ENCODE measurements at places on chromosomes 1 and 21.
A peak's percentile ranks its signal among the peaks of the same experiment; 100 is the strongest.

GRCh38 chr1:164770131-164770529 lies 211.1 kb downstream of the PBX1 start:
- DNase-seq, result no peak

- DNase-seq, result no peak
Measured at GRCh38 chr1:206770531-206771337, at the start of gene IL19. Gene IL19, plus strand, starts transcription at chr1:206770773. Its CDS starts 65,890 bp downstream, at chr1:206836663.

- DNase-seq, result peak; percentile 80
Measured at GRCh38 chr21:31184459-31184858, 146.2 kb upstream of the KRTAP19-8 start.

DNA sequence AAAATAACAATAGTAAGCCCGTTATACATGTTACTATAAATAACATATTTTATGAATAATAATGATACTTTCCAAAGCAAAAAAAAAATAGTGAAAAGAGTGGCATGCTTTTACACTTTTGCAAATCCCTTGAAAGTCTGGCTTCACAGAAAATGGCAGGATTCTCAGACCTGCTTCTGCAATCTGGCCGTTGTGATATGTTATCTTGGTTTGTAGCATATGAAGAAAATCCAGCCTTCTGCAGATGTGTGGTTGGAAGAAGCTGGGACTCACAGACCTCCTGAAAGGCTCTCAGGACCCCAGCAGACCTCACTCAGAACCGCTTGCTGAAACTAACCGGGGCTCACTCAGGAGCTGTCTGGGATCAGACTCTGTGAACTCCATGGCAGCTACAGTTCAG lies 256.0 kb upstream of the TMEM51 start:
- no peak for DNase-seq

DNA sequence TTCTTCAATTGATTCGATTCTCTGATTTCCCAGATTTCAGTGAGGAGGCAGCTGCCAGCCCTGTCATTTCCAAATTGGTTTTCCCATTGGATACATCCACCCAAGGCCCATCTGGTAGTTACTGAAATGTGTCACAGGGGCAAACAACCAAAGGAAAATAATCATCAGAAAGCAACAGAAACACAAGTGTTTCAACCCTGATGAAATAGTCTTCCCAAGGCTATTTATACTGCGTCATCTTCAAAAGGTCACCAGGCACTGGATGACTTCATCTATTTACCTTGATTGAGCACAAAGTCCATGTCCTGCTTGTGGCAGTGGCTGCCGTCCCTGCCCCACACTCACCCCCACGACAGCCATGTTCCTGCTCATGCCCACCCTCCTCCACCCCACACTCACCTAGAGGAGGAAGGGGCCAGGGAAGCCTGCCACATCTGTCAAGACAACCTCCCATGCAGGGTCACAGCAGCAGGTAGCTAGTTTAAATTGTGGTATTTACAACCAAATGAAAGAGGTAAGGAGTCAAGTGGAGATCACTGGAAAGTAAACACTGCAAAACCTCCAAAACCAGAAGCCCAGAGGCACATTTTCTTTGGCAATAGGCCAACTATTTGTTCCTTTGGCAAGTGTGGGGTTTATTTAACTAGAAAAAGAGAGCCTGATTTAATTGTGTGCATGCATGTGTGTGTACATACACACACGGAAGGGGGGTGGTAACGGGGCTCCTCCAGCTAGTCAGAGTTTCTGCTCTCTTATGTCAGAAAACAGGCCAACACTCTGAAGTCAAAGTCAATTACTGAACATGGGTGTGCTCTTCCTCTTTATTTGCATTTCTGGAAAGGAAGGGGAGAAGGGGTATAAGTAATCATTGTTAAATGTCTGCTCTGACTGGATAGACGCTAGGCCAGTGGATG lies 49.5 kb upstream of the RAB4A start:
- DNase-seq, result no peak

Data from activated CD8-positive, alpha-beta memory T cell treated with anti-CD3 and anti-CD28 coated beads for 24 hours (primary cell).